HuH-7 (cell line): ENCODE measurements at places on chromosomes 13 and 19.

GRCh38 chr19:48683349-48683748 is 10.5 kb upstream of the NTN5 start:
- DNase-seq: no peak

GRCh38 chr19:8302734-8303133 is 5.4 kb downstream of the CD320 start:
- no peak for DNase-seq

DNA sequence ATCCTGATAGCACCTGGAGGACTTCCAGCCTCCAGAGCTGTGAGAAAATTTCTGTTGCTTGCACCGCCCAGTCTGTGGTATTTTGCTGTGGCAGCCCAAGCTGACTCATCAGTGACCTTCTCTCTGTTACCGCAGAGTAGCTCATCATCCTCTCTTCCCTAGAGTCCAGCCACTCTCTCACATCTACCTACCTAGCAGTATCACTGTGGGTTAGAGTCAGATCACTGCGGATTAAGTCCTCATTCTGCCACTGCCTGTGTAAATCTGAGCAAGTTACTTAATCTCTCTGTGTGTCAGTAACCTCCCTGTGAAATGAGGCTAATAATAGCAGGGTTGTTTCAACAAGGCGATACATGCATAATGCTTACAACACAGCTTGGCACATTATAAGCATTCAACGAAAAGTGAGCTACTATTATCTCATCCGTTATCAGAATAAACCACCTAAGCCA is 40.3 kb upstream of the USPL1 start:
- DNase-seq: no peak

DNA sequence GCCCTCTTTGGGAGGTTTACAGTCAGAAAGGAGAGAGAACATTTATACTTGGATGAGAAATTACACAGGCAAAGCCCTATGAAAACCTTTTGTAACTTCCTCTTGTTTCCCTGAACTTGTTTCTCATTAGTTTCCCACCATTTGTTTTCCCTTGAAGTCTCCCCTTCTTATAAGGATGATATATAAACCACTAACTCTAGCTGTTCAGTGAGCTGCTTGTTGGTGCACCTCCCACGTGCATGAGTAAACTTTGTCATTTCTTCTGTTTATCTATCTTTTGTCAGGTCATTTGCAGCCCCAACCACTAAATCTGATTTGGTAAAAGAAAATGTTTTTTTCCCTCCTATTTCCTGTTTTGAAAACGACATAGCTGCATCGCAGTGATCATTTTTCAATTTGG is 919.9 kb downstream of the SLITRK1 start:
- no peak for DNase-seq

GRCh38 chr13:90308249-90308648 is 1039.2 kb upstream of the MIR17HG start:
- no peak for DNase-seq

- DNase-seq: no peak
Observed at GRCh38 chr13:112743451-112744167, 53.8 kb downstream of the ATP11A start.

- DNase-seq: peak; percentile 26
Observed at GRCh38 chr13:33228648-33229445, 56.7 kb downstream of the STARD13 start.

GRCh38 chr19:33301144-33301899 is 1.0 kb downstream of the CEBPA start:
- DNase-seq: no peak

- DNase-seq: peak; percentile 77
Observed at GRCh38 chr19:34998777-34999497, 1.2 kb upstream of the GRAMD1A start.

- no peak for DNase-seq
Observed at GRCh38 chr19:3250675-3251074, 26.2 kb downstream of the CELF5 start.

DNA sequence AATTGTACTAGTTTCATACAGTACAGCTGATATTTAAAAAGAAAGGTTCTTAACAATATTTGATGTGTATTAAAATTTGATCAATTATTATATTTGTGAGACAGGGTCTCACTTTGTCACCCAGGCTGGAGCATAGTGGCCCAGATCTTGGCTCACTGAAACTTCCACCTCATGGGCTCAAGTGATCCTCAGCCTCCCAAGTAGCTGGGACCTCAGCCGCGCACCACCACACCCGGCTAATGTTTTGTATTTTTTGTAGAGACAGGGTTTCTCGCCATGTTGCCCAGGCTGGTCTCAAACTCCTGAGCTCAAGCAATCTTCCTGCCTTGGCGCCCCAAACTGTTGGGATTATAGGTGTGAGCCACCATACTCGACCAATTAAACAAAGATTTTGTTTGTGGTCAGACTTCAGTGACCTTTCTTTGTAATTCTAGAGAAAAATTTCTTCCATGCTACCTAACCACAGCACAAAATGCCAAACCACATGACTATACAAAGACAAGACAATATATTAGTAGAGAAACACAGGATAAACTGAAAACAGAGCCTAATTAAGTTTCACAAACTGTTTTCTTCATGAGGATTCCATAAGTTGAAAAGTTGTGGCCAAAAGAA is 59.6 kb downstream of the RBM26 start:
- DNase-seq: no peak

GRCh38 chr19:2167896-2168618 is 4.3 kb downstream of the DOT1L start:
- no peak for DNase-seq

DNA sequence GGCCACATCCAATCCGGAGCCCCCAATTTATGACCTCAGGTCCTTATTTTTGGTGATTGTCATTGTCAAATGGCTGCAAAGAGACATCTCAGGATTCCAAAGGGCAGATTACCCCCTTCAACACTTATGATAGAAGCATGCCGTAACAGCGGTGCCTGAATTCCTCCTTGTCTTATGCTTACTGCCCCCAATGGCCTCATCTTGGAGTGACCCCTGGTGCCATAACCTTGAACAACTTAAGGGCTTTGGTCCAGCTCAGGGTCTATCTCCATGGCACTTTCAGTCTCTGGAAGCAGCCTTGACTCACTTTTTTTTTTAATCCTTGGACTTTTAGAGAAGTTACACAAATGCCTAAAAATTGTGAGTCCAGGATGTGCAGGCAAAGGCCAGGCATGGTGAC is 171.6 kb upstream of the ZNF507 start:
- no peak for DNase-seq

DNA sequence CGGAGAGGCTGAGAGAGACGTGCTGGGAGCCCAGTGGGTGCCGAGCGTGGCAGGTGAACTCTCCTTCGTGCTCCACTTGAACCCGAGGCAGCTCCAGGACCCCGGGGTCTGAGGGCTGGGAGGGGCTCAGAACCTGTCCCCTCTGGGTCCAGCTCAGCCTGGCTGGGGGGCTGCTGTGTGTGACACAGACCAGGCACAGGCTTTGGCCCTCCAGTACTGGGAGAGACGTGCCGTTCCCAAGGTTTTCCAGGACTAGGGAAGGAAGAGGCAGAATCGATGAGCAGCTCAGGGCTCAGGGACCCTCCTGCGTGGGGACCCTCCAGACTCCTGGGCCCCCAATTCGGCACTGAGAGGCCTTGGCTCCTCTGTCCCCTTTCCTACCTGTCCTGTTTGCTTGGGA is 2.3 kb downstream of the SIGLEC10 start:
- DNase-seq: no peak

GRCh38 chr19:53655042-53655665 is 23.4 kb downstream of the DPRX start:
- no peak for DNase-seq

DNA sequence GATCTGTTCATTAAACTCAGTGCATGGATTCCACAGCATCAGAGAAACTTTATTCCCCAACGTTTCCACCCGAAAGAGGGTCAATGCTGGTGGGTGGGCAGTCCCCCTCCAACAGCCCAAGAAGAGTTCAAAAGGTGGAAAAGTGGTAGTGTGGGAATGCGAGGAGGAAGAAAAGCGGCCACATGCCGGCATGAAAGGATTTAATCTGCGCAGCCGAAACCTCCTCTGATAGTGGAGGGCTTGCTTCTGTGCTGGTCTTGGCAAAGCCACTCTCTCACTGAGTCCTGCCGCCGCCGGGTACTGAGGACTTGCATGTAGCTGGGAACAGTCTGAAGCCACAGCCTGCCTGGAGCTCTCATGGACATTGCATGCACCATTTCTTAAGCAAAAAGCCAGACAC is 136.2 kb upstream of the ZNF536 start:
- DNase-seq: no peak

GRCh38 chr19:3653865-3654513 is 27.4 kb upstream of the CACTIN start:
- peak; percentile 55 for DNase-seq

- no peak for DNase-seq
Observed at GRCh38 chr13:34044041-34044440, 226.1 kb downstream of the RFC3 start.

- DNase-seq: no peak
Observed at GRCh38 chr13:72737033-72737432, 9.3 kb downstream of the BORA start.

GRCh38 chr19:677201-677600 is 1.0 kb downstream of the FSTL3 start:
- no peak for DNase-seq

DNA sequence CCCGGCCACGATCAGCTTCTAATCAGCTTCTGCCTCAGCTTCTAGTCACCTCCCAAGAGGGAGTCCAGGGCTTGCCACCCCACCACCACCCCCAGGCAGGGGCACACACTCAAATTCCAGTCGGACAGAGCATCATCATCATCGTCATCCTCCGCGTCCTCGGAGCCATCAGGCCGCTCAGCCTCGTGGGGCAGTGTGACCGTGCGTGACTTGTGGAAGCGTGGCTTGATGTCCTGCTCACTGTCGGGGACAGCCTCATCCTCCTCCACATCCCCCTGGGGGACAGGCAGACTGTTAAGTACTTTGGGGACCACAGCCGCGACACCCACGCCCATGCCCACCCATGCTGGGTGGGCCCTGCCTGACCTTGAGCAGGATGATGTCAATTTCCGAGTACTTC is 12.5 kb downstream of the TNPO2 start:
- no peak for DNase-seq

- no peak for DNase-seq
Observed at GRCh38 chr13:45951166-45951565, 99.6 kb upstream of the SIAH3 start.

DNA sequence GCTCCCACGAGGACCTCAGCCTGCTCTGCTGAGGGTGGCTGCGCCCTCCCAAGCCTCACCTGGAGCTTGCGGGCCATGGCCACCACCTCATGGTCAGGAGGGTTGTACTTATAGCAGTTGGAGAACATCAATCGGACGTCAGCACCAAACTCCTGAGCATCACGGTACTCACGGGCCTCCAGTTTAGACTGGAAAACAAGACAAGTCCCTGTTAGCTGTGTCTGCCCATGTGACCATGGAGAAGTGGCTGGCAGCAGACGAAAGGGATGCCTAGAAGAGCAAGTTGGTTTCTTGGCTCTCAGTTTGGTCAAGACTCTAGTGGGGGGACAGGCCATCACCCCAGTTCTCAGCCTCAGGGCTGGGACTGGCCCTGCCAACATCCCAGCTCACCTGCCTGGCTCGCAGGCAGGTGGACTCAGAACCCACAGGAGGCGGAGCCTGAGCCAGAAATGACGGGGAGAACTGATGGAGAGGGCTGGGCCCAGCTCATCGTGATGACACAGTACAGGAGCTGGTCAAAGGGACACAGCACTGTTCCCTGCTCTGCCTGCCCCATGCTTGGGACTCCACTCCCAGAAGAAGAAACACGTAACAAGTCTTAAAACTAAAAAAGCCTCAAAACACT is 31.2 kb upstream of the EPHX3 start:
- DNase-seq: no peak

DNA sequence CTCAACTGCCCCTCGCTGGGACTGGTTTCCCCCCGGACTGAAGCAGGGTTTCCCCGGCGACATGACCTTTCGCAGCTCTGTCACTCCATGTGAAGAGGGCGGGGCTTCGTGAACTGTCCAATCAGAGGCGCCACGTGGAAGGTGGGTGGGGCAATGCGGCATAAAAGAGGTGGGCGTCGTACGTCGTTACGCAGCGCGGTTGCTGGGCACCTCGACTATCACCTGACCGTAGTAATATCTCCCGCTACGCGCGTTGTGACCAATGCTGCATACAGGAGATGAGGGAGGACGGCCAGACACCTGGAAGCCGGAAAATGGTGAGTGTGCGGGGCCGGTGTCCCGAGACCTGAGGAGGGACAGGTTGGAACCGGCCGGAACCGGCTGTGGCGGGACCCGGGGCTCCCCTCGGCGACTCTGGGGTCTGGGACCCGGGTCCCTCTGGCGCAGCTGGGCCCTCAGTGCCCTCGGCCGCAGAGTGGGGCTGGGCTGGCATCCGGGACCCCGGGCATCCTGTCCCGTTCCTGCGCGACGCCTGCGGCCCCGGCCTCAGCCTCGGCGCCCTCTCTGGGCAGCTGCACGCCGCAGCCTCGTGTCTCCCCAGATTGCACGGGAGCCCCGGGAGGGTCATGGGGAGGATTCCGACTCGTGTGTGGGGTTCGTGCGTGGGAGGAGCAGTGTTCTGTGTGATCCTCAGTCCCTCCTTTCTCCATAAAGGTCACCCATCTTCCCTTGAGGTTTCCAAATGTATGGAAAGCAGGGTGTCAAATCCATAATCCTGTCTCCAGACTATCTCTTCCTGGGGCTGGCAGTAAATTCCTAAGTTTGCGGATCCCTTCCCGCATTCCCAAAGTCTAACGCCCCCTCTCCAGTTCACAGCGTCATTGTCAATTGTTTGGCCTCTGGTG is 32.2 kb downstream of the ZNF136 start:
- DNase-seq: no peak

DNA sequence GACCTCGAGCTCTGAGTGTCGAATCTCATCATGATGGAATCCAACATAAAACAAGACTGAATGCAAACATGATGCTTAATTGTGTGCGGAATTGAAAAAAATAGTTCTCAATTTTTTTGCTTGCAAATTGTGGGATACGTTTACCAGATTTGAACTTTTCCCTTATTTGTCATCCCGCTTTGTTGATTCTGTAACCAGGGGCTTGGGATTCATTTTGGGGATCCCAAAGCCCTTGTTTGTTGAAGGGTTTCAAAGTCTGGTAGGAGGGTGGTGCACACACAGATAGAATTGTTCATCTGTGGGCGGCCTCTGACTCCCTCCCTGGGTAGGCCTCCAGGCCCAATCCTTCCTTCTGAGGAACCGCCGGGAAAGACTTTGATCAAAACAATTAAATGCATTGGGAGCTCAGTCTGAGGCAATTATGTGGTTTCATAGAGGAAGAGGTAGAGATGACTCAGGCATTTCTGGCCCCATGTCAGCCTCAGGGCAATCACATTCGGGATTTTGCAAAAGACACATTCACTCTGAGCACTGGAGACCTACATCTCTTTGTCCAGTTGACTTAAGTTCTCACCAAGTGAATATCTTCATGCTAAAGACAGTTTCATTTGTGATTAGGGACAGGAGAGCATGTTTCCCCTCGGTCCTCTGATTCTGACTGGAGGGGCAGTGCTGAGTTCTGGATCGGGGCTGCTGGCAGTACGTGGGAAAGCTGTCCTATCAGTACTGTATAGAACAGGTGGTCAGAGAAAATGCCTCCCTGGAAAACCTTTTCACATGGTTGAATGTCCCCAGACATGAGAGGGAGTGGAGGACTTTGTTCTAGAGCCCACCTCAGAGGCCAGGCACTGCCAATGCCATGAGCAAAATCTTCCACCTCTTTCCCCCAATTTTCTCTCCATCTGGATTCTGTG is 27.8 kb upstream of the IGFL4 start:
- no peak for DNase-seq

GRCh38 chr13:103973740-103974139 is 907.5 kb upstream of the SLC10A2 start:
- DNase-seq: no peak

- peak; percentile 98 for DNase-seq
Observed at GRCh38 chr19:39412100-39412866, at the start of gene PLEKHG2. Gene PLEKHG2 (plus strand): TSS chr19:39412669. CDS start chr19:39414087, 1,418 bp downstream.
